ENCODE measurements at places on chromosomes 1 and 21. TPM values are rescaled to one million over a fixed set of nuclear protein-coding genes. Genes with fewer than 3 reads are reported as not detected.

RXFP4 gene
- total RNA-seq: not detected

KANK4 gene
- not detected for total RNA-seq

RAP1GAP gene
- total RNA-seq: 23.5 TPM

PGLYRP3 gene
- not detected for total RNA-seq

KRTAP21-2 gene
- total RNA-seq: not detected

FBXO28 gene
- total RNA-seq: 59.5 TPM

CELA3B gene
- total RNA-seq: not detected

PTPN22 gene
- total RNA-seq: 2.1 TPM

MTX1 gene
- 36.8 TPM for total RNA-seq

CALML6 gene
- total RNA-seq: not detected

GATAD2B gene
- total RNA-seq: 2.6 TPM

LCE3D gene
- not detected for total RNA-seq

SELL gene
- total RNA-seq: 0.25 TPM

GRCh38 chr1:153100245-153100644 is 5.9 kb upstream of the SPRR2E start:
- DNase-seq: peak; percentile 66

DNA sequence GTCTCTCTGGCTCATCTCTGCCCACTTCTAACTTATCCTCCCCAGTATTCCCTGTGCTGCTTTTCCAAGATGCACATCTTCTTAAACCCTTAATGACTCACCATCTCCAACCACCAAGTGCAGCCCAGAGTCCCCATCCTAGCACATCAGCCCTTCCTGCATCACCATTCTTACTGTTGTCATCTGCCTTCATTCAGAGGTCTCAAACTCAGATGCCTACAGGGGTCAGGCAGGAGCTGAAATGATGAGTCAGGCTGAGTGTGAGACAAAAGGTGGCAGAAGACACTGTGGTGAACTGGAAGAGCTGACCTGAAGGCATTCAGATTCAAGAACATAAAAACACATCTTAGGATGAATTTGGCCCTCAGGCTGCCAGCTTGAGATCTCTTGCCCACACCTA is 34.6 kb downstream of the OLFML2B start:
- peak; percentile 21 for DNase-seq

- DNase-seq: no peak
Measured at GRCh38 chr1:68046423-68046822, 4.0 kb downstream of the DIRAS3 start.

GRCh38 chr1:107935396-107936064 is 29.4 kb downstream of the VAV3 start:
- DNase-seq: peak; percentile 55

DNA sequence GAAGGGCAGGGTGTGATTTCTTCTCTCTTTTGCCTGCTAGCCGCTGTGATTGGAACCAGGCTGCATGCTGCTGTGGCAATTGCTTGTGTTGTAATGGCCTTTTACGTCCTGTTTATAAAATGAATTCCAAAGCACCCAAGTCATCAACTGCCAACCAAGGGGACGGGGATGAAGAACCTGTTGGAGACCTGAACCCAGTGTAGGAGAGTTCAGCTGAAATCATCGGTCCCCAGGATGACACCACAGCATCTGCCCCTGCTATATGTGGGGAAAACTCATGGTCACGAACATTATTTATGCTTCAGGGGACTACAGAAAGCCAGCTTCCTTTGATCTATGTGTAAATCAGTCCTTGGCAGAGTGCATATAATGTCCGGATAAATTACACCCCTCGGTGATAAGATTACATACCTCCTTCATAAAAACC is 3.8 kb downstream of the TMEM167B start:
- no peak for DNase-seq

DNA sequence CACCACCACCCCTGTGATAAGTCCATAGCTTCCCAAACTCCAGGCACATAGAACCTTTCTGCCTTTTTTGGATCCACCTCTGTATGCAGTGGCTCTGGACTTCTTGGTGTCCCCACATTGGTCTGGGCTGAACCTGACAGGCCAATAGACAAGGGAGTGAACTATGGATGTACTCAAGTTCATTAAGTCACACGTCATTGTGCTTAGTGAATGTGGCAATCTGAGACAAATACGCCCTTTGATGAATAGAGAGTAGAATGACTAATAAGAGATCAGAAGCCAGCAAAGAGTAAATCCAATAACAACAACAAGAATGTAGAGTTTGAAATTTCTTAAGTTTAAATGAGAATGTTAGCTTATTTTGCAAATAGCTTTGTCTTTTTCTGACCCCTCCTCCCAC is 114.8 kb downstream of the ST6GALNAC3 start:
- no peak for DNase-seq

DNA sequence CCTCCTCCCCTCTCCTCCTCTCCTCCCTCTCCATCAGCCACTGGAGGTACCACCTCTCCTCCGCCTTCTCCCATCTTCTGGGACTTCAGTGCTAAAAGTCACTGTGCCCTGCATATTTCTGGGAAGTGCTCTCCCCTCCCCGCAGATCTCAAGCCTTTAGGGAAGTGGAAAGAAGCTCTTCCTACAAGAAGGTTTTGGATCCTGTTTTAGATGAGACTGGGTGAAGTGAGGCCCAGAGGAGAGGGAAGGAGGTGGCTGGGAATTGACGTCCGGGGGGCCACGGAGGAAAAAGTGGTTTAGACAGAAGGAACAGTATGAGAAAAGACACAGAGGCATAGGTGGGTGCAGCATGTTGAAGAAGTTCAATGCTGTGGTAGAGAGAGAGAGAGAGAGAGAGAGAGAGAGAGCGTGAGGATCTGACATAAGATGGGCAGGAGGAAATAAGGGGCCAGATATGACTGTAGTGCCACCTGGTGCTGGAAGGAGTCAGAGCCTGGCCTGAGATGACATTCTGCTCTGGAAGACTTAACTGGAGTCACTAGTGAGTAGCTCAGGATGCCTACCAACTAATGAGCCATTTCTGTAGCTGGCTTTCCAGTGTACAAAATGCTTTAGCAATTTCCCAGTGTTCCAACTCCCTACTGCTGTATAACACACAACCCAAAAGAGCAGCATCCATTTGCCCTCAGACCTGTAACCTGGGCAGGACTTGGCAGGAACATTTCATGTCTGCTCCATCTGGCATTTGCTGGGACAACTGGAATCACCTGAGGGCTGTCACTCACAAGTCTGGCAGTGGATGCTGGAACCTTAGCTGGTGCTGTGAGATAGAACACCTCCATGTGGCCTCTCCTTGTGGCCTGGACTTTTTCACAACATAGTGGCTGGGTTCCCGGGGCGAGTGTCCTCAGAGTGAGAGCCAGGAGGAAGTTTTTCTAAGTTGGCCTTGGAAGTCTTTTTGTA is 16.6 kb upstream of the ZSCAN20 start:
- peak; percentile 89 for DNase-seq

- peak; percentile 56 for DNase-seq
Measured at GRCh38 chr1:164707868-164708331, 148.9 kb downstream of the PBX1 start.

DNA sequence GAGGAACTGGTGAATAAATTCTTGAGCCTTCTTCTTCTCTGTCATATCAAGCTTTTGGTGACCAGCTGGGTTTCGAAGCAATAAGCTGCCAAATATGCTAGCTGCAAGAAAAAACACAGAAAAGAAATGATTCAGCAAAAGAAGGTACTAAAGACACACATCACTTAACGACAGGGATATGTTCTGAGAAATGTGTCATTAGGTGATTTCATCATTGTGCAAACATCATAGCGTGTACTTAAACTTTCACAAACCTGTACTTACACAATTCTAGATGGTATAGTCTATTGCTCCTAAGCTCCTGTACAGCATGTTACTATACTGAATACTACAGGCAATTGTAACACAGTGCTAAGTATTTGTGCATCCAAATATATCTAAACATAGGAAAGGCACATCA is 2.9 kb upstream of the MTF1 start:
- no peak for DNase-seq

DNA sequence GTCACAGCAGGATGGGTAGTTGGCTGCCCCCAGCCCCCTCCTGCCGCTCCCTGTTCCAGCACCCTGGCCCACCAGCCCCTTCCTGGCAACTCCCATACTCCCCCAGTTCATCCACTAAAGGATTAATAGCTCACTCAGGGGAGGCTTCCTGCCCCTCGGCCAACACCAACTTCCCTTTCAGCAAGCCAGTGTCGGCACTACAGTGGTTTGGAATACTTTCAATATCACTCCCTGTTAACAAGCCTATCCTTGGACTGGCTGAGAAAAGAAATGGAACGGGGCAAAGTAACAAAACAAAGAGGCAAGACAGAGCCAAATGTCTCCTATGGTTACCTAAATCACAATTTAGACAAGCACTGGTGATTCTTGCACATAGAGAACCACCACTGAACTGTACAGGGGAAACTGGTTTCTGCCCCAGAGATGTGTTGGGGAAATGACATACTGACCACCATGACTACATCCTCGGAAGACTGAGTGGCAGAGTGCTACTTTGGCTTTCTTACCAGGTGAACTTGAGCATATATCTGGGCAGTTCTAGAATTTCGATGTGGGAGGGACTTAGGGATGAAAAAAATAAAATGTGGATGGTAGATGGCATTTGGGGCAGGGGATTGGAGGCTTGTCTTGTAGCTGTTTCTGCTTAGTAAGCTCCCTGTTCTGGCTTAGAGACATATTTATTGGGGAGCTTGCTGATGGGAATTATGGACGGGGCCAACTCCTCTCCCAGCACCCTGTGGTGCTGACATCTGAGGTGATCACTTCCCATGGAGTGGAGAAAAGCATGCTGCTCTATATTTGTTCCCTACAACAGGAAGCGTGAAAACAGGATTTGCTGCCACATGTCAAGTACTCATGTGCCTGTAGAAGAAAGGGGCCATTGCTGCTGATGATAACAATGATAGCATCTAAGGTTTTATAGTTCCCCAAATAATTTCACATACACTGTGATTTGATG is 7.1 kb upstream of the CAPN2 start:
- DNase-seq: peak; percentile 75

GRCh38 chr1:145826030-145826429 is 2.0 kb downstream of the POLR3C start:
- DNase-seq: no peak

DNA sequence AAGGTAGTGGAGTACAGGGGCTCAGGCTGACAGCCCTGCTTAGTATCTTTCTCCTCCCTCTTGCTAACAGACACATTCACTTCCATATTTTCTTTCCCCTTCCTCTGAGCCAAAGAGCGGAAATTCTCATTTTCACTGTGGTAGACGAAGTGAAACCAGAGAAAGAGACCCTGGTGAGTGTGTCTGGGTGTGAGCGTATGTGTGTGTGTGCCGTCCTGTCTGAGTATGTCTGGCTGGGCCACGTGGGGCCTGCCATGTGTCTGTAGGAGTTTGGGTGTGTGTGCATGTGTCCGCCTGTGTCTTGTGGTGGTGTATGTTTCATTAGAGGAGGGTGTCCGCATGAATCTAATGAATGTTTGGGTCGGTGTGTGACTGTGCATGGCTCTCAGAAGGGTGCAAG is 1.7 kb downstream of the COL8A2 start:
- no peak for DNase-seq

- DNase-seq: no peak
Measured at GRCh38 chr1:13513895-13514546, at the start of gene LRRC38. TSS of gene LRRC38 (minus strand) at chr1:13514003. CDS start at chr1:13513593, 410 bp downstream.

GRCh38 chr1:149845416-149845815 is 54.0 kb upstream of the BOLA1 start:
- DNase-seq: peak; percentile 13

GRCh38 chr1:241934866-241935265 is 22.7 kb upstream of the BECN2 start:
- no peak for DNase-seq

DNA sequence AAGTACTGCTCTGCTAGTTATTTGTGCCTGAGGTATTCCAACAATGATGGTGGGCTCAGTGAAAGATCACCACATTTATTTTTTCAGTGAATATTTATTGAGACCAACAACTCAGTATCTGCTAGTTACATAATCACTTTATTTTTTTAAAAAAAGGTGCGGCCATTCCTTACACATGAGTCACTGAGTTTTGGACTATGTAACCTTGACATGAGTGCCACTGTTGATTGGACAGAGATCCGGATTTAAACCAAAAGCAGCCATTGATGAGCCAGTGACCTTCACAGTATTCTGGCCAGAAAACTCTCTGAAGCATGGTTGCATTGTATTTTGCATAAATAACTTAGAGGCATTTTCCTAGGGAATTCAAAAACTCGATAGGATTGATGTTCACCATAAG is 79.5 kb downstream of the NUF2 start:
- no peak for DNase-seq

DNA sequence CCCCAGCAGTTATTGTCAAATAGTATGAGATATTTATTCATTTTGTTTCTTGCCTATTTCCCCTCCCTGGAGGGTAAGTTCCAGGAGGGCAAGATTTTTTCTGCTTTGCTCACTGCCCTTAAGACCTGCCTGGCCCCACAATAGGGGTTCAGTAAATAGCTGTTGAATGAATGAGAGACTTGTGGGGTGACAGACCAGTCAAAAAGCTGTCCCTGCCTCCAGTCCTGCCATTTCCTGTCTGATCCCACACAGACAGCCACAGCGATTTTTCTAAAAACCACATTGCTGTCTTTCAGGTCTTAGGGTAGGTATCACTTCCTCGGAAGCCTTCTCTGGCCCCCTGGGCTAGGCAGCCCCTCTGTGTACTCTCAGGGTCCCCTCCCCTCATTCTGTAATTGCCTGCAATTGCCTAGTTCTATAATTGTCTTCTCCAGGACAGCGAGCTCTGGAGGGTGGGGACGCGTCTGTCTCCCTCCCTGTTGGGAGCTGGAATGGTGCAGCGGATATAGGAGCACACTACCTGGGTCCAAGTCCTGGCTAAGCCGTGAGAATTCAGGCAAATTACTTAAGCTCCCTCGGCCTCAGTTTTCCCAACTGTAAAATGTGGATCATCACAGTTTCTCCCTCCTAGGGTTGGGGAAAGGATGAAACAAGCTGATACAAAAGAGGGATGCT is 1.8 kb upstream of the EXTL1 start:
- DNase-seq: no peak

- DNase-seq: peak; percentile 22
Measured at GRCh38 chr1:212752252-212752933, 39.2 kb downstream of the NSL1 start.

GRCh38 chr1:153697191-153698019 is 18.9 kb downstream of the NPR1 start:
- peak; percentile 74 for DNase-seq

DNA sequence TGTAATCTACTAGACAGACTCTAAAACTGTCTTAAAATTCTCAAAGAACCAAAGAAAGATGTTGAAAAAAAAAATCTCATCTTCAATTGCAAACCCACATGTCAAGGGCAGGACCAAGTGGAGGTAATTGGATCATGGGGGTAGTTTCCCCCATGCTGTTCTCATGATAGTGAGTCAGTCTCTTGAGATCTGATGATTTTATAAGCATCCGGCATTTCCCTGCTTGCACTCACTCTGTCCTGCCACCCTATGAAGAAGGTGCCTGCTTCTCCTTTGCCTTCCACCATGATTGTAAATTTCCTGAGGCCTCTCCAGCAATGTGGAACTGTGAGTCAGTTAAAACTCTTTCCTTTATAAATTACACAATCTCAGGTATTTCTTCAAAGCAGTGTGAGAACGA is 257.0 kb downstream of the HHIPL2 start:
- DNase-seq: no peak

- no peak for DNase-seq
Measured at GRCh38 chr21:45543371-45543709, 1.1 kb upstream of the SLC19A1 start.

Data from renal cortical epithelial cell (primary cell).